ENCODE measurements at places on chromosomes 5 and 9. TPM values are rescaled to one million over a fixed set of nuclear protein-coding genes. Genes with fewer than 3 reads are reported as not detected.

GRCh38 chr9:135905380-135906258, 1.7 kb downstream of the CAMSAP1 start:
- H3K4me1 ChIP-seq, result peaks cover 42% of the 10 kb centered on the region
- H3K4me3 ChIP-seq, result peak overlapping the region; percentile 48
- H3K27ac ChIP-seq, result peak overlapping the region; percentile 8
- no peaks in the 10 kb centered on the region for H3K27me3 ChIP-seq
- peaks cover 2% of the 10 kb centered on the region for H3K36me3 ChIP-seq
- peak; percentile 50 for DNase-seq

OR1J2 gene
- total RNA-seq, result not detected

GRCh38 chr9:136945333-136946227, 537 bp downstream of the C8G start:
- H3K36me3 ChIP-seq, result peaks cover 26% of the 10 kb centered on the region
- no peak overlapping the region for H3K27ac ChIP-seq
- DNase-seq, result no peak
- no peaks in the 10 kb centered on the region for H3K27me3 ChIP-seq

DNA sequence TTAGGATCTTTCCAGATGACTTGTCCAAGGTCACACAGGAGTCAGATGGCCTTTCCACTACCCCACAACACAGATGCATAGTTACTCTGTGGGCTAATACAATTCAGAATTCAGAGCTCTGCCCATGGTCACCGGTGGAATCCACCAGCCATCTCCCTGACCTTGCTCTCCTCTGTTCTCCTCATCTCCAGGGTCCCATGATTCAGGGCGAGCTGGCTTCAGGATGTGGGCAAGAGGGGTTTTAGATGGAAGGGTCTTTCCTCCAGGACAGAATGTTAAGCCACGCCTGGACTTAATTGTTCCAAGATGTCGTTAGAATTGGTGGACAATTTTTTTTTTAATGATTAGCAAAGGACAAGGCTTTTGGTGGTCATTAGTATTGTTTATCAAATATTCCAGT, 81.7 kb upstream of the LARP1 start:
- no peak for DNase-seq
- H3K4me1 ChIP-seq, result no peaks in the 10 kb centered on the region
- no peaks in the 10 kb centered on the region for H3K36me3 ChIP-seq
- no peak overlapping the region for H3K27ac ChIP-seq

DNA sequence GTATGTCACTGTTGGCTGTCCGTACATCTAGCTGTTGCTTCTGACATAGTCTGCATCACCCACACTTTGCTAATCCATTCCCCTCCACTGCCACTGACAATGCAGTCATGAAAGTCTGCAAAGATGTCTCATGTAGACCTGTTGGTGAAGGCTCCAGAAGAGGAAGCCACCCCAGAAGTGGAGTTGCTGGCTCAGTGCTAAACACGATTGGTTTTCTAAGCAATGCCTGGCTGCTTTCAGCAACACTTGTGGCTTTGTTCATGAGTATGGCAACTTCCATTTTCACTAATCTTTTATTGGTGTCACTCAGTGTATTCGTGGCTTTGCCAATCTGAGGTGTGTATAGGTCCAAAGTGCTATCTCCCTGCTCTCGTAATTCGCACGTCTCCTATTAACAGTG, 288.1 kb downstream of the GADD45G start:
- no peaks in the 10 kb centered on the region for H3K27me3 ChIP-seq
- H3K27ac ChIP-seq, result no peak overlapping the region
- H3K36me3 ChIP-seq, result no peaks in the 10 kb centered on the region
- no peak for DNase-seq

GRCh38 chr5:153321478-153321877, 169.0 kb upstream of the GRIA1 start:
- no peaks in the 10 kb centered on the region for H3K4me1 ChIP-seq
- no peak for DNase-seq

DNA sequence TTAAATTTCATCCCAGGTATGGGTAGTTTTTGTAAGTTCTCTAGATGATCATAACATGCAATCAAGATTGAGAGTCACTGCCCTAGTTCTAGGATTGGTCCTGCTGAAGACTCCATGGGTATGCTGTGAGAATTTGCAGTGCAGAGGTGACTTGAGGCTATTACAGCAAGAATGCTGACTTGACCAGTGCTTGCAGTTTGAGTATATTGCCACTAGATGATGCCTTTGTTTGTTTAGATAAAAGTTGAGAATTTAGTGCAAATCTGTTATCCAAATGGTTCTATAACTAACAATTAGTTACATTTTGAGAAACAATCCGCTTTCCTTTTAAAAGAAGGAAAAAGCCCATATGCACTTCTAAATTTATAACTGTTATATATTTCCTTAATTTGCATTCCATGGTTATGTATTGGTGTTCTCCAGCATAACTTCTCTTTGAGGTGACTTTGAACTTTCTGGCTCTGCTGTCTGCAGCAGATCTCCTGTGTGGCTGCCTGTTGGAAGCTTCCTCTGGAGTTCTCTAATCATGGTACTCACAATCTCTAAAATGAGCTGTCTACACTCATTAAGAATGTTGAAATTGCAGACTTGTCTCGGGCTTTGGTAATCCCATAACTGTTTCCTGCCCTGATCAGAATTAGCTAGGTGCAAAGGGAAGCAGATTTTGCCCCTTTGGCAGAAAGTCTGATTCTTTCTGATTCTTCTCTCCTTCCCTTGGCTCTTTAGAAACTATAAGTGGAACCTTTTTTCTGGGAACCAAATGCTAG, 24.9 kb downstream of the MELK start:
- H3K27me3 ChIP-seq, result no peaks in the 10 kb centered on the region
- H3K36me3 ChIP-seq, result no peaks in the 10 kb centered on the region
- H3K4me3 ChIP-seq, result no peak overlapping the region
- no peaks in the 10 kb centered on the region for H3K4me1 ChIP-seq

DNA sequence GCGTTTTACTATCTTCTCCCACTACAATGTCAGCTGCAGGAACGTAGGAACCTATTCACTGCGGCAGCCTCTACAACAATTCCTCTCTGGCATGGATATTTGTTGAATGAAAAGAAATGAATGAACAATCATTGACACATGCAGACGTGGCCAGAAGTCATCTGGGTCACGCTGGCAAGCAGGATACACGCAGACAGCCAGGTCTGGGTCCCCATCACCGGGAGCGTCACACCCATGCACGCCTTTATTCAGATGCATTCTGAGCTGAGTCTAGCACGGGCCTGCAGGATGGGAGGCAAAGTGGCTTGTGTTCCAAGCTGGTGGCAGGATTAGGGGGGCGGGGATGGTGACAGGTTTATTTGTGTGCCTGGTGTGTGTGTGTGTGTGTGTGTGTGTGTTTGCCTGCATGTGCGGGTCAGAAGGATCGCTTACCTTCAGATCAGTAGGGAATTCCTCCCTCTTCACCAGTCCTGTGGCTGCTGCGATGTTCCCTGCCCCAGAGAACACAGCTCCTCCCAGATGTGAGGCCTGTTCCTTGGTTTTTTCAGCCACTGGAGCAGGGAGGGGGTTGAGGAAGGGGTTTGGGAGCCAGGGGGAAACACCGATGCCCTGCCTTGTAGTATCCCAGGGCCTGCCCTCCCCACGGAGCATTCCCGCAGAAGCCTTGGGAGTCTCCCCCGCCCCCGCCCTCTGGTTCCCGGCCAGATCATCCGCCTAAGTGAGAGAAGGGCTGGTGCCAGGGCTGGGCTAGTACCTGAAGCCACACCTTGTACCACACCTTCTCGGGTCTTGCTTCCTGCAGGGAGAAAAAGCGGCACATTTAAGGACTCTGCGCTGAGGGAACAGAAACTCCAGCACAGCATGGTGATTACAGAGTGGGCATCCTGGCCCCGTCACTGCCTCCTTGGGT, 4.1 kb downstream of the SNCB start:
- H3K27me3 ChIP-seq, result peaks cover 49% of the 10 kb centered on the region
- H3K36me3 ChIP-seq, result no peaks in the 10 kb centered on the region
- no peak overlapping the region for H3K4me3 ChIP-seq
- H3K27ac ChIP-seq, result no peak overlapping the region

SMIM33 gene
- total RNA-seq, result 0.08 TPM

DNA sequence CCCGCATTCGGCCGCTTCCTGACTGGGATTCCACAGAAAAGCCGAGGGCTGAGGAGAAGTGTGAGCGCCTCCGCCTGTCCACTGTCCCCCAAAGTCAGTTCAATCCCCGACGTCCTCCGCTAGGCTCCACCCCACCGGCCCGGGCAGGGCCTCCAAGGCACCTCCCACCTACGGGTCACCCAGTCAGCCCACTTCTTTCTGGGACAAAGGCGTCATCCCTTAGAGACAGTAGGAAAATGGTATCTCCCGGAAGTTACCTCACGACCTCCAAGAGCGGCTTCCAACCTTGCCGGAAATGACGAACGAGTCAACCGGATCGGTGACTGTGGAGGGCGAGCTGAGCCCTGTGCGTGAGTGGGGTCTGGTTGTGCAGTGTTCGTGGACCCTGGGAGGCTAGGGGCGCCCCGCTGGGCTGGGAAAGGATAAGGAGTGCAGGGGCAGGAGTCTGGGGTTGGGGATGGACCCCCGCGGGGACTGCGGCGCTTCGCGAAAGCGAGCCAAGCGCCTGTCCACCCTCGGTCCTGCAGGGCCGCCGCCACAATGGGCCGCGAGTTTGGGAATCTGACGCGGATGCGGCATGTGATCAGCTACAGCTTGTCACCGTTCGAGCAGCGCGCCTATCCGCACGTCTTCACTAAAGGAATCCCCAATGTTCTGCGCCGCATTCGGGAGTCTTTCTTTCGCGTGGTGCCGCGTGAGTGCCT, at the start of the genes GDF9 and UQCRQ:
GDF9 (minus strand) TSS at position 128 of the 704 bp plus-strand sequence. CDS start 1,936 bp downstream, outside the sequence.
UQCRQ (plus strand) TSS at position 301 of the 704 bp plus-strand sequence; CDS start at position 541, 240 bp downstream.
- peak within 1 kb of the TSS; percentile 98 for H3K27ac ChIP-seq
- H3K4me3 ChIP-seq, result peak within 1 kb of the TSS; percentile 95
- no peaks in the 10 kb centered on the region for H3K27me3 ChIP-seq
- H3K36me3 ChIP-seq, result peaks cover 13% of the 10 kb centered on the region
- peak; percentile 77 for DNase-seq
- H3K4me1 ChIP-seq, result peaks cover 24% of the 10 kb centered on the region

DNA sequence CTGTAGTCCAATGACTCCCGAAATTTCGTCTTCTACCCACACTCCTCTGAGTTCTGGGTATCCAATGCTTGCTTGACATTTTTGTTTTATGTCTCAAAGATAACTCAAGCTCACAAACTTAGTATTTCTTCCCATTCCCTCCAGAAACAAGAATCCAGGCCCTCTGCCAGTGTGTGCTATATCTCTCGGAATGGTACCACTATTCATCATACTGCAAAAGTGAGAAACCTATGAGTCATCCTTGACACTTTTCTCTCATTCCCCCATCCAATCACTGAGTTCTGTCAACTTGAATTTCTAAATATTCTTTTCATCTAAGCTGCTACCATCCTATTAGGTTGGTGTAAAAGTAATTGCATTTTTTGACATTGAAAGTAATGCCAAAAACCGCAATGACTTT, 9.8 kb downstream of the SLC12A2 start:
- no peak for DNase-seq
- H3K27ac ChIP-seq, result no peak overlapping the region
- H3K27me3 ChIP-seq, result no peaks in the 10 kb centered on the region
- no peaks in the 10 kb centered on the region for H3K4me1 ChIP-seq

SLC46A2 gene
- total RNA-seq, result not detected

TLX3 gene
- total RNA-seq, result not detected

DNA sequence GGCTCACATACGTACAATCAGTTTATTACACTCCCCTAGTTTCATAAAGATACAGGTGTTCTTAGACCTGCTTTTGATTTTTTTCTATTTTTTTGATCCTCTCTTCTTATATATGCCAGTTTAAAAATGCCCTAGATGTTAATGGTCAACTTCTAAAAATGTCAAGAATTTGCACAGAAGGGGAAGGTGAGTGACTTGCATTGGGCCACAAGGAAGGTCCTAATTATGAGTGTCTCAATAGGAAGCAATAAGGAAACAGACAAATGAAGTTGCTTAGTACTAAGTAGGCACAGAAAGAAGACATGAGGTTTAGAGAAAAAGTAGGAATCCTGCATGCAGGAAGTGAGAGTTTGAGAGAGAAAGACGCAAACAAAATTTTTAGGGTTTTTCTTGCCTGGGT, 3.2 kb upstream of the CCDC171 start:
- H3K4me3 ChIP-seq, result no peak overlapping the region
- peaks cover 21% of the 10 kb centered on the region for H3K4me1 ChIP-seq
- H3K27me3 ChIP-seq, result no peaks in the 10 kb centered on the region
- H3K36me3 ChIP-seq, result no peaks in the 10 kb centered on the region

GRCh38 chr9:91202736-91203283, 158.9 kb downstream of the AUH start:
- no peak for DNase-seq
- peaks cover 7% of the 10 kb centered on the region for H3K4me1 ChIP-seq
- H3K36me3 ChIP-seq, result no peaks in the 10 kb centered on the region
- no peak overlapping the region for H3K27ac ChIP-seq
- no peaks in the 10 kb centered on the region for H3K27me3 ChIP-seq
- H3K4me3 ChIP-seq, result no peak overlapping the region

CAVIN4 gene
- total RNA-seq, result 0.08 TPM

OSTF1 gene
- total RNA-seq, result 32.8 TPM

KIAA0825 gene
- total RNA-seq, result 1.6 TPM

OCLN gene
- total RNA-seq, result 6.8 TPM

GRCh38 chr9:70229026-70229425, 29.8 kb upstream of the SMC5 start:
- no peak for DNase-seq
- no peaks in the 10 kb centered on the region for H3K36me3 ChIP-seq
- no peaks in the 10 kb centered on the region for H3K27me3 ChIP-seq
- H3K27ac ChIP-seq, result no peak overlapping the region
- H3K4me3 ChIP-seq, result no peak overlapping the region
- H3K4me1 ChIP-seq, result no peaks in the 10 kb centered on the region
